ENCODE measurements at places on chromosomes 2 and 18.

GRCh38 chr18:23682472-23682871 lies 6.8 kb upstream of the LAMA3 start:
- no peak for DNase-seq

DNA sequence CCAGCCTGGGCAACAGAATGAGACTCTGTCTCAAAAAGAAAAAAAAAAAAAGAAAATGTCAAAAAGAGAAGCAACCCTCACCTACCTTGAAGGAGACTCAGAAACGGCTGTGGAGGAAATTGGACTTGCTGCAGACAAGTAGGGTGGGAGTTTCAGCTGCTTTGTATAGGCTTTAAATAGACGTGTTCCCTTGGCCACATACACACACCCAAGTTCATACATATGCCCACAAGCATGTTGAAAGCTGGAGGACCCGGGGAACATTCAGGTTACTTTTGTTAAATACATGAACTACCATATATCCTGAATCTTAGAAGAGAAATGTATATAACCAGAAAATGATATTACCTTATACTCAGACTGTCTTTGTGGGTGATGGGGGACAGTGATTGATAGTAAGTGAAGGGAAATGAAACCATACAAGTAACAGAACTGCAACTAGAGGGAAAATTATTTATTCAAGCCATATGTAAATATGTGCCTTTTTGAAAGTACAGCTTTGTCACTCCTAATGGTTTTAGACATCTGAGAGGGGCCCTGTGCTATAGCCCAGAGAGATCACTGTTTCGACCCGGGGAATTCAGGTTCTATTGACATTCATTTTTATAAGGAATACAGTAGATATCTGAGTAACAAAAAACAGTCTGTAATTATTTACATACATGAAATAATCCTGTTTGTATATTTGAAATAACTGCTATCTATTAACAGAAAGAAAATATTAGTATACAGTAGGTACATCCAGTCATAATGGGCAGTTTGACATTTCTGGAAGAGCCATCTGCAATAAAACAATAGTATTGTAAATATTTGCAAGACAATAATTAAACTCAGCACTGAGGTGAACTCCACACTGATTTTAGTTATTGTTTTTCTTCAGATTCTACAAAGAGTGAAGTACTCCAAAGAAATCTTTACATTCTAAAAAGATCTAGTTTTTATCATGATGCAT lies 48.0 kb upstream of the TGIF1 start:
- no peak for DNase-seq

GRCh38 chr2:230400454-230400853 lies 15.5 kb upstream of the SP100 start:
- DNase-seq = no peak

DNA sequence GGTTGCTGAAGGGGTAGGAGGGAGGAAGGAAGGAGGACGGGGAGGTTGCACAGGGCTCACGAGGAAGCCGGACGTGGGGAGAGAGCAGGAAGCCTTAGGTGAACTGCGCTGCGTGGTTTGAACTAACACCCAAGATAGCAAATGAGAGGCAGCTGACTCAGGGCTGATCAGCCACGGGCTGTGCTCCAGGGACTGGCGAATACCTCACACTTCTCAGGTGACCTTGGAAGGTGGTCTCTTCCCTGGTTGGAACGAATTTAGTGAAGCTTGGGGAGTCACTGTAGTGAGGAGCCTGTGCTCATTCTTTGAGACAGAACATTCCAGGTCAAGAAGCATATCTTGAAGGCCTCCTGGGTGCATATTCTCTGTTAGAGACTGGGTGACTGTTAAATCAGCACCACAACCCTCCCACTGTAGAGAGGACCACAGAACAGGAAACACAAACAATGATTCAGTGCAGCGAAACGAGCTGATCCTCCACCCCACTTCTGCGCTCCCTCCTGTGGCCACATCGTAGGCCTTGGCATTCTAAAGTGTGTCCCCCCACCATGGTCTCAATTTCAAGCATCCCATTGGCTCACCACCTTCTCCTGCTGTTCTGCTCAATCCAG lies 33.8 kb downstream of the TOGARAM2 start:
- peak; percentile 51 for DNase-seq

GRCh38 chr2:133480707-133481429 lies 87.4 kb downstream of the NCKAP5 start:
- DNase-seq = no peak

- DNase-seq = no peak
These were observed 9.1 kb downstream of the THNSL2 start for GRCh38 chr2:88179228-88179679.

- no peak for DNase-seq
These were observed 120.3 kb downstream of the MEP1B start for GRCh38 chr18:32310101-32310500.

Data from stimulated activated CD8-positive, alpha-beta memory T cell treated with anti-CD3 and anti-CD28 coated beads, Interleukin-12 subunit alpha, Interleukin-12 subunit beta, amount 100 ng/mL, for 1 hour (primary cell).